IMR-90 (cell line): ENCODE measurements at places on chromosomes 1 and 21. TPM values are rescaled to one million over a fixed set of nuclear protein-coding genes. Genes with fewer than 3 reads are reported as not detected.

The PLXNA2 gene
- total RNA-seq, result 0.56 and 0.72 TPM in 2 replicates

The UMODL1 gene
- total RNA-seq, result not detected in 2 replicates

The CCDC185 gene
- total RNA-seq, result not detected in 2 replicates

The ADGRL2 gene
- 36.9 and 42.7 TPM in 2 replicates for total RNA-seq

The KRTAP21-2 gene
- not detected in 2 replicates for total RNA-seq

The ADAM30 gene
- total RNA-seq, result not detected in 2 replicates

The PCSK9 gene
- total RNA-seq, result under 0.01 TPM in 2 replicates

The ICOSLG gene
- total RNA-seq, result under 0.01 TPM in 2 replicates

The HMGCS2 gene
- not detected in 2 replicates for total RNA-seq

The GJB3 gene
- total RNA-seq, result not detected in 2 replicates

The BRDT gene
- total RNA-seq, result not detected in 2 replicates

The CFAP74 gene
- not detected in 2 replicates for total RNA-seq
